ENCODE measurements at places on chromosomes 1 and 21.

DNA sequence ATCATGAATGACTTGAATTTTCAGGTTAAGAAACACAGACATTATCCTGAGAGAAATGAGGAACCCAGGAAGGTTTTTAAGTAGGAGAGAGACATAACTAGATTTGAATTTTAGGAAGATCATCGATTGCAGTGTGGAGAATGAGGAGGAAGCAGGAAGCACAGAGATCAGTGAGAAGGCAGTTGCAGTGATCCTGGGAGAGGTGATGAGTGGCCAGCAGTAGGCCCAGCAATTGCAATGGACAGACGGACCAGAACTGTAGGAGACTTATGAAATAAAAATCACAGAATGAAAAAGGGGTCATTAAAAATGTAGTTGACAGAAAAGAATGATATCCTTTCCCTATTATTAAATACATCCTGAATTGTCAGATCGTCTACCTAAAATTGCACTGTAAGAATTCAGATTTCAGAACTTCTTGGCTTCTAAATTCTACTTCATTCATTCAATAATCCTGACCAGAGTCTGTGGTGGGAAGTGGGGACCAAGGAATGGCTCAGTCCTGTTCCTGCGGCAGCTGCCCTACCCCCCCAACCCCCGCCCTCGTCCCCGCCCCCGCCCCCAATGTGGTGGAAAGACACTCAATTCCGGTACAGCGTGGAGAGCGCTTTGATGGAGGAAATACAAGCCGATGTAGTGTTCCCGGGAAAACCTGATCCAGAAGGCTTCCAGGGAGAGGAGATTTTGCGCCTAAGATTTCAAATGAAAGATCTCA, 35.1 kb downstream of the SLC2A1 start:
- no peak for DNase-seq

GRCh38 chr1:184818646-184819045, 64.0 kb upstream of the EDEM3 start:
- DNase-seq, result no peak

GRCh38 chr1:50568782-50569181, 145.5 kb upstream of the DMRTA2 start:
- DNase-seq, result no peak

DNA sequence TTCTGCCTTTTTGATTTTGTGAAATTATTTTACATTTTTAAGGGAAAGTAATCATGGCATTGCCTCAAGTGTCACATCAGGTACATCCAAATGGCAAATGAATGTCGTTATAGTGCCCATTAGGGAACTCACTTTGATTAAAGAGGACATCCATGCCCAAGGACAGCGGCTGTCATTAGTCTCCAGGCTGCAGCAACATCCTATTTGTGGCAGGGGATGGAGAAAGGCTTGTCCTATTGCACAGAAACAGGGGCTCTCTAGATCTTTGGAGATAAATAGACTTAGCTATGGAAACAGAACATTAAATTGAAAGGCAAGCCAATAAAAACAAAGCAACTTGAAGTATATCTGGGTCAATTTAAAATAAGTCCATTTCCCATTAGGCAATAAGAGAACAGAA, 439.3 kb downstream of the NEGR1 start:
- DNase-seq, result no peak

DNA sequence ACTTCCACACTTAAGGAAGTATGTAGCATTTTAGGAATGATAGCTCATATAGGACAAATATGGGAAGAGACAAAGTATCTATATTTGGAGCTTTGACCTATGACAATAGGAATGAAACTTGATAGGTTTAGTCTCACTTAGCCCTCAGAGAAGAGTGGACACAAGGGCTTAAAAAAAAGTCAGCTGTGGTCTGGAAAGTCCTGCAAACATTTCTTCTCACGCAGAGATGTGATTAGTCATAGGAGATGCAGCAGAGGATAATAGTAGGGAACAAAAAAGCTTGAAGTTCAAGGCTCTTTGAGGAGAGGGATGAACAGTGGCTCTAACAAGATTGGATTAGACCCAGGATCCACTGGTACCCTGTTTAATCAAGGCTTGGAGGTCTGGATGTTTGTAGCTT, 14.8 kb upstream of the RNF220 start:
- DNase-seq, result no peak

GRCh38 chr1:247367786-247368422, 36.2 kb upstream of the ZNF496 start:
- DNase-seq, result no peak

DNA sequence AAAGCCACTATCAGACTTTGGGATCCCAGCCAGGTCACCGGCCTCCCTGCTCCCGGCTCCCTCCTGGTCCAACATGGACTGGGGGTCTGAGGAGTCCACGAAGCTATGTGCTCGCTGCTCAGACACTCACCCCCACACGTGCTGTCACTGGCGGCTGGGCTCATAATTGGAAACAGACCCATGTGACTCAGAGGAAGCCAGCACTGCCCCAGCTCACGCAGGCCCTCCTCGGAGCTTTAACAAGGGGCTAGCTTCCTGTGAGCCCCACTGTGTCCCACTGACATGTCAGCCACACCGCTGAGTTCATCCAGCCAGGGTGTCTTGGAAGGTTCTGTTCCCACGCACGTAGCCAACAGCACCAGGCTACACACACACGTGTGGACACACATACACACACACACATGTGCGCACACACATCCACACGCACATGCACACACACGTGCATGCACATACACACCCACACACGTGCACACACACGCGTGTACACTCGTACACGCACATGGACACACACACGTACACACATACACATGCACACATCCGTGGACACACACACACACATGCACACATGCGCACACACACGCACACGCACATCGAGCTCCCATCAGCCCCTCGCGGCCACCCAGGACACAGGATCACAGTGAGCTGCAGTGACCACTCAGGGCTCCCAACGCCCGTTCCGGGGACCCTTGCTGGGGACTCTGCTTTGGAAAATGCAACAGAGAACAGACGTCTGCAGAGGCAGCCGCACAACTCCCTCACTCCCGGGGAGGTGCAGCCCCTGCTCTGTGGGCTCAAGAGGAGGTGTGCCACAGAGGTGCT, 18.4 kb upstream of the COL6A2 start:
- DNase-seq, result no peak

DNA sequence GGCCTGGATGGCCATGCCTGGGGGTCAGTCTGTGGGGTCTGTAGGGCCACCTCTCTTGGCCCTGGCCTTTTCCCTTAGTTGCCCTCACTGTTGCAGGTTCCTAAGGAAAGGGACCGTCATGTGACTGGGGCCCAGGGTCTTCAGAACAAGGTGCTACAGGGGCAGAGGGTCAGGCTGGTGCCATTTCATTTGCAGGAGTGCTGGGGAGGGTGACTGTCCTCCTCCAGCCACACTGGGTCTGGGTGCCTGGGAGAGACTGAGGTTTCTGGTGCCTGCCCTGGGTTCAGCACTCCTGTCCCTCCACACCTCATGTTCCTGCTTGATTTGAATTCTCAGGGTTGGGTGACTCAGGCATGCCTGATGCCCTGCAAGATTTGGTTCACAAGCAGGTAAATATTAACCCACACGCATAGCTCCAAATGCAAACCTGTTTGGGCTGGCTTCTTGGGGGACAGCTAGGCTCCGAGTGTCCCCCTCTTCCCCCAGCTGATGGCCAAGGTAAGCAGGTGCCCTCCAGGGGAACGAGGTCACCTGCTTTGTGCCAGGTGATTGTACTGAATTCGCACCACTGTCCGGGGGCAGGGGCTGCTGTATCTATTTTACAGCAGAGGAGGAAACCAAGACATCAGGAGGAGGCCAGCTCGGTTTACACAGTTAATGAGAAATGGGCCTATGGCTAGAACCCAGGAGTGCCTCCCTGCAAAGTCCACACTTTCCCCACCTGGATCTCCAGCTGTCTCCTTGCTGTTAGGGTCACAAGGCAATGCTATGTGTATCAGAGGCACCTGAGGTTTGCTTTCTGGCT, 20.3 kb downstream of the ARHGEF10L start:
- no peak for DNase-seq

- no peak for DNase-seq
These were observed 14.5 kb downstream of the CFHR4 start for GRCh38 chr1:196902344-196902743.

- no peak for DNase-seq
These were observed 110.9 kb downstream of the KCNN3 start for GRCh38 chr1:154759196-154759595.

Measured in esophagus squamous epithelium (tissue), 5 donors.